ENCODE measurements at places on chromosomes 4 and X.

GRCh38 chr4:69999420-69999819 lies 3.7 kb downstream of the STATH start:
- no peak for DNase-seq
- no peaks in the 10 kb centered on the region for H3K4me1 ChIP-seq
- no peak overlapping the region for H3K4me3 ChIP-seq
- H3K27me3 ChIP-seq, result no peaks in the 10 kb centered on the region

DNA sequence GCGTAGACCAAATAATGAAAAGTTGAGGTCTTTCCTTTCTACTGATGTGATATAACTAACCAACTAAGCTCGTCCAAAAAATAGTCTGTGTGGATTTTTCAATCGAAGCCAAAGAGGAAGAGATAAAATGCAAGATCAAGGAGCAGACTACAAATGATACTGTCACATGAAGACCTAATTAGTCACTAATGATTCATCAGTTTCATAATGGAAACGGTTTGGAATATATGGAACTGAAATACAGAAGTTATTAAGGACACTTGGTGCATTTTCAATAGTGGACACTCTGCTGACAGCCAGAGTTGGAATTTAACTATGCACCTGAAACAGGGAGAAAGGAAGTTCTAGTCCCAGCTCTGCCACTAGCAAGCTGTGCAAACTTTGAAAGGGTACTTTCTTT lies 119.8 kb downstream of the GUCY2F start:
- no peak for DNase-seq
- H3K36me3 ChIP-seq, result no peaks in the 10 kb centered on the region
- H3K4me1 ChIP-seq, result no peaks in the 10 kb centered on the region
- no peak overlapping the region for H3K27ac ChIP-seq
- H3K4me3 ChIP-seq, result no peak overlapping the region
- no peaks in the 10 kb centered on the region for H3K27me3 ChIP-seq

DNA sequence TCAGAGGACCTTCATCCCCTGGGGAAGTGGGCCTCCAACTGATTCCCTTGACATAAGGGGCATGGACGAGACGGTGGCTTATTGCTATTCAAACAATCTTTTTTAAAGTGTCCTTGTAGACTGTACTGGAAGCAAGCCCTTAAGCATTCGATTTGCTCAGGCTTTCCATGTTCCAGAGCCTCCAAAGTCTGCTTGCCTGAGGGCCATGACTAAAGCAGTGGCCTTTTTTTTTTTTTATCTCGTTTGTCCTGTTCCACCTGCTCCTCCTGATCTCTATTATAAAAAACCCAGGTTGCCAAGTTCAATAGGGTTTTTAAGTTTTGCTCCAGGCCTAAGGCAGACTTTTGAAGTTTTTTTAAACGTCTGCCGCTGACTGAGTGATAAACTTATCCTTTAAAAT lies 103.7 kb upstream of the AADAT start:
- H3K27me3 ChIP-seq, result no peaks in the 10 kb centered on the region
- no peak for DNase-seq
- no peaks in the 10 kb centered on the region for H3K36me3 ChIP-seq
- no peak overlapping the region for H3K4me3 ChIP-seq

GRCh38 chr4:15149839-15150592 lies 147.7 kb downstream of the CPEB2 start:
- no peaks in the 10 kb centered on the region for H3K27me3 ChIP-seq
- H3K4me3 ChIP-seq, result no peak overlapping the region
- peaks cover 2% of the 10 kb centered on the region for H3K4me1 ChIP-seq
- DNase-seq, result no peak

- H3K27ac ChIP-seq, result no peak overlapping the region
- H3K36me3 ChIP-seq, result no peaks in the 10 kb centered on the region
- H3K4me3 ChIP-seq, result no peak overlapping the region
- no peak for DNase-seq
- no peaks in the 10 kb centered on the region for H3K4me1 ChIP-seq
- no peaks in the 10 kb centered on the region for H3K27me3 ChIP-seq
Observed at GRCh38 chr4:52991472-52991871, 129.4 kb downstream of the RASL11B start.
